ENCODE measurements at places on chromosomes 2 and 18. TPM values are rescaled to one million over a fixed set of nuclear protein-coding genes. Genes with fewer than 3 reads are reported as not detected.

DNA sequence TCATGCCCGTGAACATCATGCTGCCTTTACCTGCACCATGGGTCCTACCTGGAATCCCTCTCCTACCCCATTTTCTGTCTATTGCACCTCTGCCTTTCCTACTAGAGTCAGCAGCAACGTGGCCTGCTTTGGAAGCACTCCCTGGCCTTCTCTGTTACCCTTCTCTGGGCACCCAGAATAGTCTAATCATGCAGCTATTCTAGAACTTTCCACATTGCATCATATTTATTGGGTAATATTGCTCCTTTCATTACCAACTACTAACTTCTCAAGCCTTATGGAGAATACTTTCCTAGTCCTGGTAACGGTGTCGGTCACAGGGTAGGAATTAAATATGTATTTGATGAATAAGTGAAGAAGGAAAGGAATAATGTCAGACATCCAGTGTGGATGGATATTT is 33.3 kb upstream of the CREG2 start:
- no peak for DNase-seq
- H3K27ac ChIP-seq: no peak overlapping the region
- no peak overlapping the region for H3K4me3 ChIP-seq
- peaks cover 1% of the 10 kb centered on the region for H3K4me1 ChIP-seq

- no peak overlapping the region for H3K27ac ChIP-seq
- peaks cover 12% of the 10 kb centered on the region for H3K27me3 ChIP-seq
- H3K36me3 ChIP-seq: no peaks in the 10 kb centered on the region
These were observed 155.3 kb upstream of the NABP1 start for GRCh38 chr2:191522478-191523120.

DNA sequence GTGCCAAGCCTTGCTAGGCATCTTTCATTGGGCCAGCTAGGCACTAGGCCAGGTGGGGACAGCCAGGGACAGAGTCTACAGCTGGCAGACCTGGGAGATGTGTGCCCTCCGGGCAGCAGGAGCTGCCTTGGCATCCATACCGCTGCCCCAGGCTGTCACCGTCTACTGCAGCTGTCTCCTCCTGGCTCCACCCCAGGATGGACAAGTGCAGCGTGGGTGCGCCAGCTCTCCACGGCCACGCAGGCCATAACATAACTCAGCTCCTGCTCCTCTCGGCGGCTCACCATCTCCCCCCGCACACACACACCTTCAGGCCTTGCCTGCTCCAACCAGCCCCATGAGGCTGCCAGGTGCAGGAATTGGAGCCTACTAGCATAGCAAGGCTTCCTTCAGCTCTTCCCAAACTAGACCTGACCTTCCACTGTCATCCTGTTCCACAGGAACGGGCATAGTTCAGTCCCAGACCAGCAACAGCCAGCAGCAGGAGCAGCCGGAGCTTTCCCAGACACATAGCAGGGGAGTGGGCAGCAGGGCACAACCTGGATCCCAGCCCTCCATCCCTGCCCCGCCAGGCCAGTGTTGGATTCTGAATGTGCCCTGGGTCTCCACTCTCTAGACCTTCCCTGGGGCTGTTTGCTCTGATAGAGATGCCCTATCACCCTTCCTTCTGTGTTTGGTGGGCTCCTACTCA is 2.5 kb upstream of the ADRA2B start:
- H3K27me3 ChIP-seq: peaks cover 42% of the 10 kb centered on the region
- peaks cover 14% of the 10 kb centered on the region for H3K4me1 ChIP-seq
- H3K27ac ChIP-seq: no peak overlapping the region
- no peak overlapping the region for H3K4me3 ChIP-seq
- no peak for DNase-seq

The CPLX4 gene
- total RNA-seq: not detected

The TBR1 gene
- not detected for total RNA-seq

Measured in activated T-helper 2 cell treated with anti-CD3 and anti-CD28 coated beads, Interferon-gamma antibody, Interleukin-2, Interleukin-4, amounts not matched to agents 10 μg/mL and 5 μg/mL and 100 μg/mL, durations not matched to agents 14 hours and 24 hours and 36 hours (primary cell).